Upper lobe of left lung (tissue), 6 donors: ENCODE measurements at places on chromosomes 5 and 9. TPM values are rescaled to one million over a fixed set of nuclear protein-coding genes. Genes with fewer than 3 reads are reported as not detected.

GRCh38 chr5:1204693-1205242 lies 3.4 kb downstream of the SLC6A19 start:
- H3K36me3 ChIP-seq: no peaks in the 10 kb centered on the region
- H3K27ac ChIP-seq: no peak overlapping the region
- peak; percentile 46 for DNase-seq
- H3K4me1 ChIP-seq: no peaks in the 10 kb centered on the region
- no peaks in the 10 kb centered on the region for H3K27me3 ChIP-seq
- no peak overlapping the region for H3K4me3 ChIP-seq

DNA sequence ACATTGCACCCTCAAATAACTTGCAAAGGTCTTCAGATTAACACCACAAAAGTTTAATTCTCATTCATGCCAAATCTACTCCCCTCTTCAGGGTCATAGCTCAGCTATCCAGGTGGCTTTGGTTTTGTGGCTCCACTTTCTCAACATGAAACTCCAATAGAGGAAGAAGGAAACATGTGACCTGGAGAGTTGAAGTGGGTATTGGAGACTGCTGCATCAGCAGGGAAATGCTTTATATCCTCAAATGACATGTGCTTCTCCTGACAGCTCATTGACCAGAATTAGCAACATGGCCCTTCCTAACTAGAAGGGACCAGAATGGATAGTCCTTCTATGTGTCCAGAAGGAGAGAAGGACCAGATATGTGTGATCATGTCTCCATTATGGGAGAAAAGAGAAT lies 73.6 kb downstream of the TLR4 start:
- no peaks in the 10 kb centered on the region for H3K27me3 ChIP-seq

Gene ERAP2
- 21.8 TPM for total RNA-seq

Gene C5orf58
- total RNA-seq: not detected
